ENCODE measurements at places on chromosomes 7 and 10.

DNA sequence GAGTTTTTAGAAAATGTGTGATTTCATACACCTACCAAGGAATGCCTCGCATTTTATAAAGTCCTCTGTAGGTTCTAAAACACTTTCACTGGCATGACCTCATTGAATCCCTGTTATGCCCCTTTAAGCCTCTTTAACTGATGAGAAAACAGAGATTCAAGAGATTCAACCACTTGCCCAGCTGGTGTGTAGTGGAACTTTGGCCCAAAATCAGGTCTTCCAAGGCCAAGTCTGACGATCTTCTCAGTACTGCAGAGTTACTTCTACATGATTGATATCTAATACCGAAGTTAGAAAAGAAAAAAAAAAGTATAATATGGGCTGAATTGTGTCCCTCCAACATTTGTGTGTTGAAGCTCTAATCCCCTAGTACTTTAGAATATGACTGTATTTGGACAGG, 202.0 kb downstream of the WDR11 start:
- DNase-seq: no peak

- no peak for DNase-seq
Measured at GRCh38 chr10:88787463-88787862, 15.1 kb upstream of the LIPM start.

GRCh38 chr7:64651632-64652165, 14.2 kb upstream of the ZNF107 start:
- no peak for DNase-seq

DNA sequence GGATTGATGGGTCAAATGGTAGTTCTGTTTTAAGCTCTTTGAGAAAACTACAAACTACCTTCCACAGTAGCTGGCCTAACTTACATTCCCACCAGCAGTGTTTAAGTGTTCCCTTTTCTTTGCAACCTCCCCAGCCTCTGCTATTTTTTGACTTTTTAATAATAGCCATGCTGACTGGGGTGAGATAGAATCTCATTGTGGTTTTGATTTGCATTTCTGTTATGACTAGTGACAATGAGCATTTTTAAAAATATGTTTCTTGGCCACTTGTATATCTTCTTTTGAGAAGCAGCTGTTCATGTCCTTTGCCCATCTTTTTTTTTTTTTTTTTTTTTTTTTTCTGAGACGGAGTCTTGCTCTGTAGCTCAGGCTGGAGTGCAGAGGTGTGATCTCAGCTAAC, 155.2 kb upstream of the BMPER start:
- peak; percentile 48 for DNase-seq

DNA sequence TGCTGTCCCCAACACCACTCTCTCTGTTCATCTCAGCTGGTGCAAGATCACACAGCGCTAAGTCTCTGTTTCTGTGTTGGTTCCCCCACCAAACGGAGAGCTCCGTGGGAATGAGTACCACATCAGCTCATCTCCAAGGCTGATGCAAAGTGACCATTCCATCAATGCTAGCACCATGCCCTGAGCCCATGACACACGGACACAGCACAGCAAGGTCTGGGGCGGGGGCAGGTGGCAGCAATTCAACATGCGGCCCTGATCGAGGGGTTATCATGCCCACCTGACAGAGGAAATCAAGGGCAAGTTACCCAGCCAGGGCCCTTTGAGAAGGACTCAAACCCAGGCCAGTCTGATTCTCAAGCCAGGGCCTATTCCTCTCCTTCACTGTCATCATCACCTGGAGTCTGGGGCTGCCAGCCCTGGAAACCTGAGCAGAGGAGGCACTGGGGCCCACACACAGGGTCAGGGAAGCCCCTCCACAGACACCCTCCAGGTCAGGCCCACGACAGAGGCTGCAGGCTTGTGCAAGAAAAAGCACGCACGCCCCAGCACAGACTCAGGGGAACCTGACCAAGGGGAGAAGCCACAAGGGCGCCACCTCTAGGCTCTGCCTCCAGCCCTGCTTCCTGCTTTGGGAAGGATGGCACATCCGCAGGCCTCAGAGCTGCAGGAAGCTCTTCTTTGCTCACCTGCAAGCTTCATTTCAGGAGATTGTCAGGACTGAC, 74.8 kb downstream of the GRID1 start:
- DNase-seq: no peak

GRCh38 chr10:63798599-63799498, 277.6 kb downstream of the REEP3 start:
- DNase-seq: peak; percentile 73

- DNase-seq: no peak
Measured at GRCh38 chr10:86064219-86064618, 302.4 kb downstream of the GRID1 start.

DNA sequence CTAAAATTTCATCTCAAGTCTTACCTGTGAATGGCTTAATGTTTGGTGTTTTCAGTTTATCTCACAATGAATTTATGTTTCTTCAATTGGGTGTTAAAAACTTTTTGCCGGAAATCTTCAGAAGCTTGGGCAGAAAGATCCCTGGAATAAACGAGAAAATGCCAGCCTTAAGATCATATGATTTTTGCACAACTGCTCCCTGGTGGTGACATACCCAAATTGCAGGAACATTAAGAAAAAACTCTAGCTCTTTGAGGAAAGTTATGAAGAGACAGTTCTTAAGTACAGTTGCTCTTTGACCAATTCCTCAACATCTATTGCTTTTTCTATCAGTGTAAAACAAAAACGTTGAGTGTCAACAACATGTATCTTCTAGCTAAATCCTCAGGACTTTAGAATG, 48.2 kb upstream of the CREB5 start:
- DNase-seq: no peak

GRCh38 chr10:28600056-28600455, 67.1 kb downstream of the WAC start:
- no peak for DNase-seq
